ENCODE measurements at places on chromosomes 7 and 10.

GRCh38 chr7:1539181-1539881 is 8.8 kb downstream of the MAFK start:
- DNase-seq = no peak

GRCh38 chr7:110548372-110548771 is 542.6 kb upstream of the LRRN3 start:
- no peak for DNase-seq

DNA sequence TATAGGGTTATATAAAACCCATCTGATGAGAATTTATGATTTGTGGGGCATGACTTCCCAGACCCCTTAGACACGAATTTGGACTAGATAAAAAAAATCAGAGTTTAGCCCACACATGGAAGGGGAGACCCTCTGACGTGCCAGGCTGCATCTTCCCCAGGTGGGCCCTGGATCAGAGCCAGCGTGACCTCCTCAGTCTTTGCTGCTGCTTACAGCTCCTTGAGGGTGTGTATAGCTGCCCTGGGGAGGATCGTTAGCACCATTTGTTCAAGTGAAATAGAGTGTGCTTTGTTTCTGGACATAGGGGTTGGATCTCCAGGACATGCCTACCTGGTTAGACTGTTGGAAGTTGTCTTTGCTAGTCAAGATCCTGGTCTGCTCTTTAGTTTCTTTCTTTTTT is 54.2 kb downstream of the DOCK1 start:
- DNase-seq = no peak

- no peak for DNase-seq
Measured at GRCh38 chr7:91683823-91684222, 196.7 kb downstream of the MTERF1 start.

- no peak for DNase-seq
Measured at GRCh38 chr7:42348631-42349030, 111.6 kb upstream of the GLI3 start.

DNA sequence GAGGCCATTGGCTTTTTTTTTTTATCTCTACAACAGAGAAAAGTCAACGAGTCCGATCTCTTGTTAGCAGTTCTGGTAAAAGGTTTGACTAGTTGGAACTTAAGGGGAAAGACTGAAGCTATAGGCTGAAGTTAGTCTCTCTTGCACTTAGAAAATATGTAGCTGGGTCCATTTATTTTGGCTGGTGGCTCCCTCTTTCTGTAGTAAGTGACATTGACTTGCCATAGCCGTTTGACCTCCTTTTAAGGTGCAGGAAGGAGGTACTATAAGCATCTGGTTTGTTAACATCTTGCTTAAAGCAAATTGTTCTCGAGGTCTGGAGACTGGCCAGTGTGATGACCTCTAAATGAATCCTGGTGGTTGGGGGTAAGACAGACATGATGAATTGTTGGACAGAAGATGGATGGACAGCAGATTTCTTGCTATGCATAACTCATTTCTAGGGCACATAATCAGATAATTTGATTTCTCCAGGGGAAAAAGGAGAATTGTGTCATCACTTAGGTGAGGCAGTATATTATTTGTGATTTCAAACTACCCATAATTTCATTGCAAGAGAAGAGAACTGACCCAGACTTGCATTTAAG is 356.3 kb upstream of the GALNT17 start:
- DNase-seq = no peak

DNA sequence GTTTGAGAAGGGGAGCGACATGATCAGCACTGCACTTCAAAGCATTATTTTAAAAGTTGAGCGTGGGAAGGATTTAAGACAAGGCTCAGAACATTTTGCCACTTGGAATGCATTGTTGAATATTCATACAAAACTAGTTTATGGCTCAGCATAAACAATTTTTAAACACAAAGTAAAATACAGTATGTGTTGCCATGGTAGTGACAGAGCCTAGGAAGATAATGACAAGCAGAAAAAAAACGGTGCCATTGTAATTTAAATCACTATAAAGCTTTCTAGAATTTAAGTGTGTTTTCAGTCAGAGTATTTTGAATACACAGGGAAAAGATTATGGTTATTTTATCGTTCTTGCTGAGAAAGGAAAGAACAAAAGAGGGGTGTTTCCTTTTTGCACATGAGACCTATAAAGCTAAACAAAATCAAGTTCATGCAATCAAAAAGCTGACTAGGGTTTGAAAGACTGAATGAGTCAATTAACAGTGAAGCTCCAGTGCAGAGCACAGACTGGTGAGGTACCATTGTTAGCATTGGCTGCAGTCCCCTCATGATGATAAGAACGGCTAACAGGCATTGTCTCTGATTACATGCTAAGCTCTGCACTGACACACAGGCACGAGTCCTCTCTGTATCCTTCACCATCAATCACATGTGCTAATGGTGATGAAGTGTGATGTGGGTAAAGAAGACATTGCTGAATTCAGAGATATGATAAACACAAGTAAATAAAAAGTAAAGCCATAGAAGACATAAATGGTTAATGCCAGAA is 181.9 kb upstream of the VSTM2A start:
- no peak for DNase-seq

GRCh38 chr7:81482600-81483186 is 287.2 kb downstream of the HGF start:
- DNase-seq = no peak
